ENCODE measurements at places on chromosomes 7 and 10.

- DNase-seq: no peak
Measured at GRCh38 chr7:158032561-158033115, 555.0 kb downstream of the PTPRN2 start.

GRCh38 chr7:22154143-22154529 lies 202.8 kb downstream of the RAPGEF5 start:
- no peak for DNase-seq

DNA sequence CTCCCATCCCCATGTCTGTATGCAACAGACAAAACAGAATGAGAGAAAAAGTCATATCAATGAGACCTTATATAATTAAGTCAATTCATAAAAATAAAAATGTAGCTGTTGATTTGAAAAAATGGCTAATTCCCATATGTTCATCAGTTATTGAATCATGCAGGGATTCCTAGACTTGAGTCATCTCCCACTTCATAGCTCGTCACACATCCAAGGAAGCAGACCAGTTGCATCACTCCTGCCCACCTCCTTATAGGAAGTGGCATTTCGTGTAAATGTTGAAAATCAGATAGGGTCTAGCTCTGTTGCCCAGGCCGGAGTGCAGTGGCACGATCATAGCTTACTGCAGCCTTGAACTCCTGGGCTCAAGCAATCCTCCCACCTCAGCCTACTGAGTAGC lies 56.1 kb upstream of the SH2B2 start:
- no peak for DNase-seq

- DNase-seq: no peak
Measured at GRCh38 chr10:30736685-30737232, 107.2 kb upstream of the LYZL2 start.

- DNase-seq: no peak
Measured at GRCh38 chr7:120916538-120916937, 34.0 kb upstream of the ING3 start.

DNA sequence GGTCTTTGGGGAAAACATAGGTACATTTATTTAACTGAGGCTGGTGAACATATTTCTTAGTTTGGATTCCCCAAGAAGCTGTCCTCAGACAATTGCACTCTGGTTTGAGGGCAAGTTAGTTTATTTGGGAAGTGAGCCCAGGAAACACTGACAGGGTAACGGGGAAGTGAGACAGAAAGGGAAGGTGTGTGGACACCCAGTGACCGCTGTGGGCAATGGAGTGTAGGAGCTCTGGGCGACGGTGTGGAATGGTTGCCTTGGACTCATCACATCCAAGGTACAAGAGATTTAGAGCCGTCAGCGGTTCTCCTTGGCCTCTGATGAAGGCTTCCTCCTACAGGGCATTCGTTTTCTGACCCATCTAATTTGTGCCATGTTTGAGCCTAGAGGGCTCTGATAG lies 7.1 kb downstream of the MRC1 start:
- no peak for DNase-seq

GRCh38 chr7:72099784-72100183 lies 312.4 kb downstream of the CALN1 start:
- DNase-seq: no peak

DNA sequence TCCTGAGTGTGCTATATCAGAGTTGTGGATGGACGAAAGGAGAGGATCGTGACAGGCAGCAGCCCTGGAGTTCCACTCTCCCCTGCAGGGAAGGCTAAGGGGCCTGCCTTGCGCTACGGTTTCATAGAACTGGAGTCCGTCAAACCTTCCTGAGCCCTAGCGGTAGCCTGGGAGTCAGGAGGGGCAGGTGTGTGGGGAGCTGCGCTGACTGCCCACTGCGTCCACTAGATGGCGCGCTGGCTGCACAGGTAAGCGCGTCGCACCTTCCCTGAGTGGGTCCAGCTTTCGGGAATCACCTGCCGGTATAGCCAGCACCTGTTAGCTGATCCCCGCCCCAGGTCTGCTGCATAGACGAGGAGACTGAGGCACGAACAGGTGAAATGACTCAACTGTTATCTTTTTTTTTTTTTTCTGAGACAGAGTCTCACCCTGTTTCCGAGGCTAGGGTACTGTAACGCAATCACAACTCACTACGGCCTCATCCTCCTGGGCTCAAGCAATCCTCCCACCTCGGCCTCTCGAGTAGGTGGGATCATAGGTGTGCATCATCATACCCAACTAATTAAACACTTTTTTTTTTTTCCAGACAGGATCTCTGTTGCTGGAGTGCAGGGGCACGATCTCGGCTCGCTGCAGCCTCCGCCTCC lies 20.2 kb upstream of the BAIAP2L1 start:
- no peak for DNase-seq

DNA sequence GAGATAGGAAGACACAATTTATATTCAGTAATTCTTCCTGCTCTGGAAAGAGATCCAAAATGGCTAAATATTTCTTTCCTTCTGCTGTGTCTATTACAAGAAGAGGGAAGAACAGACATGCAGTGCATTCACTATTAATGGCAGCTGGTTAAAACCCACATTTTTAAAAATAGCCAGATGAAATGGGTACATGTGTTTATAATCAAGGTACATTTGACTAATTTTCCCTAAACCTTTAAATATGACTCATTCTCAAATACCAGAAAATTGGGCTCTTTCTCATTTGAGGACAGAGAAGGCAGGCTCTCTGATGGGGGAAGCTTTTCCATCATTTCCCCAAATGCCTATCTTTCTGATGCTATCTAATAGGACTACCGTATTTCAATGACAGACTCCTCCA lies 215.7 kb upstream of the HABP2 start:
- no peak for DNase-seq

GRCh38 chr7:136163340-136163801 lies 186.2 kb upstream of the MTPN start:
- DNase-seq: no peak

GRCh38 chr10:18620856-18621255 lies 30.5 kb downstream of the NSUN6 start:
- no peak for DNase-seq

GRCh38 chr10:114038819-114039218 lies 4.8 kb upstream of the ADRB1 start:
- DNase-seq: no peak

GRCh38 chr7:6530626-6531491 lies 20.4 kb downstream of the GRID2IP start:
- DNase-seq: no peak

DNA sequence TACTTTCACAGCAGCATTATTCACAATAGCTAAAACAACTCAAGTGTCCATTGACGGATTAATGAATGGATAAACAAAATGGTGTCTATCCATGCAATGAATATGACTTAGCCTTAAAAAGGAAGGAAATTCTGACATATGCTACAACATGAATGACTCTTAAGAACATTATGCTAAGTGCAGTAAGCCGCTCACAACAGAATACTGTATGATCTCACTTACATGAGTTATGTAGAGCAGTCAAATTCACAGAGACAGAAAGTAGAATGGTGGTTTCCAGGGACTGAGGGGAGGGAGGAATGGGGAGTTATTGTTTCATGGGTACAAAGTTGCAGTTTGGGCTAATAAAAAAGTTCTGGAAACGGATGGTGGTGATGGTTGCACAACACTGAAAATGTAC lies 282.0 kb downstream of the GRID1 start:
- DNase-seq: no peak

DNA sequence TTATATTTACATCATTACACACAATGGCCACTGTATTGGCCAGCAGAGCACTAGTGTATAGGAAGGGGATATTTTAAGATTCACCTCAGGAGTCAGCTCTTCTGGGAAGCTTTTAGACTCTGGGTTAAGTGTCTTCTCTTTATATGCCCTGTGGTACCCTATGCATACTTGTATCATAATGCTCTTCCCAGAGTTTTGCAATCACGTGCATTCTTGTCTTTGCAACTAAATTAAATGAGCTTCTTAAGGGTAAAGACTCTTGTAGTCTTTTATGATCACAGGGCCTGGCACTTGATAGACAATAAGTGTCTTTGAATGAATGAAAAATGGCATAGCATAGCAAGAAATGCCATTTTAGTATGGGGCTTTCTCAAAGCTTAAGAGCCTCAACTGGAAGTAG lies 35.4 kb upstream of the ARMS2 start:
- no peak for DNase-seq

DNA sequence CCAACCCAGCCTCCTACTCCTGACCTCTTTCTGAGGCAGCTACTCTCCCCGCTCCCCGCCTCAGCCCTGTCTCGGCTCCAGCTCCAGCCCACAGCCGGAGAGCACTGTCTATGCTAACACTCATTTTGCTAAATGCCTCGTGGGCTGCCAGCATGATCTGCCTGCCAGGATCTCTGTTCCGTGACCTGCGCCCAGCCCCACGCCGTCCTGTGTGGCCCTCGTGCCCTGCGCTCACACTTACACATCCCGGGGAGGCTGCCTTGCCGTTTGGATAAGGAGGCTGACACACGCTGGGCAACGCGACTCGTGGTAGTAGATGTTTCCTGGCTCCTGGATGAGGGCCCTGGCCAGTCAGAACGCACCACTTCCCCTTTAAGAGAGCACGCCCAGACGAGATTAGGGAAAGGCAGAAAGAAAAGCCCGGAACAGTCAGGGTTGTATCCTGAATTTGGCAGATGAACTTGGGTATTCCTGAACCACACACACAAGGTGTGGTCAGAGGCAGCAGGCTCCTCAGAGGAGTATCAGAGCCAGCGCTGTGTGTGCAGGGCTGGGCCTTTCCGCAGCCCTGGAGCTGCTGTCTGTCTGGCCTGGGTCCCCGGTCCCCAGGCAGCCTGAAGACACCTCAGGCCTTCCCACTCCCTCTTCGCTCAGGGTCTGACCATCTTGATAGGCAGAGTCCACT lies 97.7 kb upstream of the EFCAB10 start:
- no peak for DNase-seq

DNA sequence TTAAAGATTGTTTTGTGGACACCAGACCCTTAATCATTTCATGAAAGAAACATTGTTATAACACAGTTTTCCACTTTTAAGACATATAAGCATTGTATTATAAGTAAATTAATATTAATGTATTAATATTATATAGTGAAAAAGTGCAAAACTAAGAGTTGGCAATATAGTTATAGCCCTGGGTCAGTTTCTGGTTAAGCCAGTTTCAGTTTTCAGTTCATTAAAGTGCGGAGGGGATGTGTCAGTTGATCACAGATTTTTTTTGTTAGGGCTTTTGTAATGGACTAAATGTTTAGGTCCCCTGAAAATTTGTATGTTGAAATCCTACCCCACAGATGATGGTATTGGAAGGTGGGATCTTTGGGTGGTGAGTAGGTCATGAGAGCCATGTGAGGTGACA lies 45.7 kb upstream of the GPR37 start:
- no peak for DNase-seq

DNA sequence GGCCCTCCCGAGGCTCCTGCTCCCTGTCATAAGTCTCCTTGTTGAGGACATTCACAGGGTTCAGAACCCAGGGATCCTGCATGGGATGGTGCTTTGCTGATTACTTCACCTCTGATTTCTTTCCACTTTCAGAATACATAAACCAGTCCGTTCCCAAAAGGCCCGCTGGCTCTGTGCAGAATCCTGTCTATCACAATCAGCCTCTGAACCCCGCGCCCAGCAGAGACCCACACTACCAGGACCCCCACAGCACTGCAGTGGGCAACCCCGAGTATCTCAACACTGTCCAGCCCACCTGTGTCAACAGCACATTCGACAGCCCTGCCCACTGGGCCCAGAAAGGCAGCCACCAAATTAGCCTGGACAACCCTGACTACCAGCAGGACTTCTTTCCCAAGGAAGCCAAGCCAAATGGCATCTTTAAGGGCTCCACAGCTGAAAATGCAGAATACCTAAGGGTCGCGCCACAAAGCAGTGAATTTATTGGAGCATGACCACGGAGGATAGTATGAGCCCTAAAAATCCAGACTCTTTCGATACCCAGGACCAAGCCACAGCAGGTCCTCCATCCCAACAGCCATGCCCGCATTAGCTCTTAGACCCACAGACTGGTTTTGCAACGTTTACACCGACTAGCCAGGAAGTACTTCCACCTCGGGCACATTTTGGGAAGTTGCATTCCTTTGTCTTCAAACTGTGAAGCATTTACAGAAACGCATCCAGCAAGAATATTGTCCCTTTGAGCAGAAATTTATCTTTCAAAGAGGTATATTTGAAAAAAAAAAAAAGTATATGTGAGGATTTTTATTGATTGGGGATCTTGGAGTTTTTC lies 159.8 kb upstream of the LANCL2 start:
- DNase-seq: no peak

- no peak for DNase-seq
Measured at GRCh38 chr10:43862756-43863155, 214.1 kb upstream of the ZNF32 start.

- DNase-seq: no peak
Measured at GRCh38 chr7:6654113-6654841, 17.2 kb downstream of the ZNF316 start.

DNA sequence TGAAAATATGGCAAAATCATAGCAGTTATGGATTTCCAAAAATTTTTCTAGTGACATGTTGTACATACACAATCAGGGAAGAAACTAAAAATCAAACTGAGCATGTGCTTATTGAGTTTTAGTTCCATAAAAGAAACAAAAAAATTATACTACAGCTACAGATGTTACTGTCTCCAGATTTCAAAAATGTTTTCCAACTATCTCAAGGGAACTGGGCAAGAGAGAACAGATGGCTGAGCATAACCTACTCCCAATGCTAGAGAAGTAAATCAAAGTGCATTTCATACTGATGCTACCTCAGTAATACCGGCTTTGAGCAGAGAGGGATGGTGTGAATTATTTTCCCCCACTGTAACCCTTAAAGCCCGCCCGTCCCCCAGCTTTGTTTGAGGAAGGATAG lies 40.7 kb upstream of the KMT2C start:
- no peak for DNase-seq

- DNase-seq: no peak
Measured at GRCh38 chr10:123878666-123879303, 12.8 kb downstream of the CPXM2 start.

- DNase-seq: no peak
Measured at GRCh38 chr7:49670991-49671390, 102.4 kb upstream of the VWC2 start.
